Fibroblast of lung (primary cell): ENCODE measurements at places on chromosomes 3 and 15.

DNA sequence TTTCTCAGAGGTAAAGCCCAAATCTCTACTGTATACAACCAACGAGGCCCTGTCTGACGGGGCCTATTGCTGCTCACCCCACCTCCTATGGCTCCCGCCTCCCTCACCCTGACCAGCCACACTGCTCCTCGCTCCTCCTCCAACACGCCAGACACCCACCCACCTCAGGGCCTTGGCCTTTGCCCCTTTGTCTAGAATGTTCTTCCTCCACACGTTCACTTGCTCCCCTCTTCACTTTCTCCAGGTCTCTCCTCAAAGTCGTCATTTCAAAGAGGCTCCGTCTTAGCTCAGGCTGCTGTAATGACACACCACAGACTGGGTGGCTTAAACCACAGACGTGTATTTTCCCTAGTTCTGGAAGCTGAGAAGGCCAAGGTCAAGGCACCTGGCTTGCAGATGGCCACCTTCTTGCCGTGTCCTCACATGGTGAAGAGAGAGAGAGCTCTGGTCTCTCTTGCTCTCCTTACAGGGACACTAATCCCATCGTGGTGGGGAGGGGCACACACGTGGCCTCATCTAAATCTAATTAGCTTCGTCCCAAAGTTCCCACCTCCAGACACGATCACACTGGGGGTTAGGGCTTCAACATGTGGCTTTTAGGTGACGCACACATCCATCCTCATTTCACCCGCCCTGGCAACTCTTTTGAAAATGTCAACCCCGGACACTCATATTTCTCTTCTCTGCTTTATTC lies 98.2 kb downstream of the TLE3 start:
- DNase-seq: no peak

DNA sequence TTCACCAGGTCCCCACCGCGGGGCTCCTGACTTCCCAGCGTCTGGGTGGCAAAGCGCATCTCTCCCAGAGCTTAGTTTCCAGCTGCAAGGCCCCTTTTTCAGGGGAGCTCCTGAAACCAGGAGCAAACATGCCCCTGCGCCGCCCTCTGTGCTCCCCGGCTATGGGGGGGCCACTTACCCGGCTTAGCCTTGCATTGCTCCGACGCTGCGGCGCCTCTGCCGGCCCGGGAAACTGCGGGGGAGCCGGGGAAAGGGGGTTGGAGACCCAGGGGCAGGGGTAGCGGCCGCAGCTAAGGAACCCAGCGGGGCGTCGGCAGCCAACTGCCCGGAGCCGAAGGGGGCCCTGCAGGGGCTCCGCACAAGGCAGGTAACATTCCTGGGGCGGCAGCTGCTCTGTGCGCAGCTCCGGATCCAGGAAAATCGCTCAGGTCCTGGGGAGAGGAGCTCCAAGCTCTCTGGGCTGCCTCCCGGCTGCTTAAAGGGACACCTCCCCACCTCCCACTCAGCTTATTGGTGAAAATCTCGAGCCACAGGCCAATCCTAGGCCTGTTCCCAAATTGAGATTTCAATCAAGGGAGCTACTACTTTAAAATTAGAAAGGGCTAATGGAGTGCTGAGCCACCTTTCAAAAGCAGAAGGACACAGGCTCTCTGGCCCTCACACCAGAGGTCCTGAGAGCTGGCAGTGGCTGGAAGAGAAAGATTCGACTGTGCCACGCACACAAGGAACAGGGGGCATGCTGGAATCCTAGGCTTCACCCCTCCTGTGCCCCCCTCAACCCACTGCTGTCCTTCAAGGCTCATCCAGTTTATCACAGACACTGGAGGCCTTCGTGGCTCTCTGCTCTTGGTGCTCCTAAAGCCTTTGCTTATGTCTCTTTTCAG lies 42.7 kb upstream of the PRICKLE2 start:
- DNase-seq: peak; percentile 78

DNA sequence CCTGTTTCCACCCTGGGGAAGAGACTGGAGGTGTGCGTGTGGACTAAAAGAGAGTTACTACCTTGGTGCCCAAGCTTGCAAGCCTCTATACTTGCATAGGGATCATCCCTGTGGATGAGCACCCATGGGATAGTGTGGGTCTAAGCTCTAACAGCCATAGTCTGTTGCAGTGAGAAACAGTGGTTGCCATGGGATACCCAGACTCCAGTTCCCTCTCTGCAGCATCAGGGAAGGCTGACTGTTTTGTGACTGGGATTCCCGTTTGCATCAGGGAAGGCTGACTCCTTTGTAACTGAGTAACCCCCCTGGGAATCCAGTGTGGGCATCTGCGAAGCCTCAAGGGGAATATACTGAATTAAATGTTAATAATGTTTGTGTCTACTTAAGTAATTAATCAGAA lies 196.1 kb downstream of the ZNF621 start:
- DNase-seq: no peak

DNA sequence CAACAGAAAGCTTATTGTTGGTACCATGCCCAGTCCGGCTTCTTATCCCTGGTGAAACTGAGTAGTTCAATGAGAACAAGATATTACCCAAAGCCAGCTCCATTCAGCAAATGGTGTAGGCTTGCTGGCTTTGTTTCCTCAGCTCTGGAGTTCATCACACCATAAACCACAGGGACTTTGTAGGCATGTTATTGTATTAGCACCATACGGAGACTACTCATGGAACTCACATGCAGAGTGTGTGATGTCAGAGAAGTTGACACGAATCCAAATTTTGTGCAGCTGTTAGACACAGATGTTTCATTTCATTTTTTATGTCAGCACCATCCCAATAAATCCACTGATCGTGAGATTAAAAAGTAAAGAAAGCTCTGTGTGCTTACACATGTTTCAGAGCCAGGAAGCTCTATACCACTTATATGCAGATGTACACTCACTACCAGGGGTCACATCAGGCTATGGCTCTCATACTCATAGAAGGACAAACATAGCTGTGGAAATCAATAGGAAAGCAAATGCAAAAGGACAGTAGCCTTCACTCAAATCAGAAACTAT lies 63.4 kb upstream of the LEKR1 start:
- peak; percentile 99 for DNase-seq

GRCh38 chr15:37981775-37982174 lies 47.3 kb downstream of the TMCO5A start:
- DNase-seq: peak; percentile 61

GRCh38 chr3:155281912-155282311 lies 11.6 kb downstream of the STRIT1 start:
- DNase-seq: peak; percentile 19

- peak; percentile 73 for DNase-seq
These were observed 161.8 kb upstream of the CBLB start for GRCh38 chr3:106030627-106030963.

GRCh38 chr15:88493844-88494243 lies 26.3 kb downstream of the MRPS11 start:
- no peak for DNase-seq

DNA sequence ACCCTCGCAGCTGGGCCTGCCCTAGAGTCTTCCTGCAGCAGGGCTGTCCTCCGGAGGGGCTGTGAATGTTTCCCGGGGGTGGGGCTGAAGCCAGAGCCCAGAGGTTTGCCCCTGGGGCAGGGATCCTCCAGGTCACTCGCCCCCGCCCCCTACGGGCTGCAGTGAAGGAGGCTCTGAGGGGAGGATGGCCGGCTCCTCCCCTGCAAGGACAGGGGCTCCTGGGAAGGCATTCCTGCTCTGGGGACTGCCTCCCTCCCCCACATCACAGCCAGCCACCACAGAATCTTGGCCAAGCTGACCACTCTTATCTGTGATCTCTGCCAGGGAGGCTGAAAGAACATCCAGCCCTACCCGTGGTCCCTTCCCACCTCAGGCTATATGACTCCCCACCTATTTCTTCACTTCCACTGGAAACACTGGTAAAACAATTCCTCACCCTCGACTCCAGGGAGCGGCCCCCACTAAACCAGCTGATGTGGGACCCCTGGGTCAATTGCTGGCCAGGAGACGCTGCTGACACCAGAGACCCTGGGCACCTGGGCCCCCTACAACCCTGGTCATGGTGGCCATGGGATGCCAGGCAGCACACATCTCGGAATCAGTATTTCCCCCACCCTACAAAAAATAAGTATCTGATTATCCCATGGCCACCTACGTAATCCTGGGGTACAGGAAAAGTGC lies 66.0 kb downstream of the HMCES start:
- no peak for DNase-seq

- peak; percentile 79 for DNase-seq
These were observed 75.9 kb downstream of the BOC start for GRCh38 chr3:113287111-113287802.

- DNase-seq: peak; percentile 64
These were observed 497.0 kb upstream of the TBL1XR1 start for GRCh38 chr3:177694316-177694715.

DNA sequence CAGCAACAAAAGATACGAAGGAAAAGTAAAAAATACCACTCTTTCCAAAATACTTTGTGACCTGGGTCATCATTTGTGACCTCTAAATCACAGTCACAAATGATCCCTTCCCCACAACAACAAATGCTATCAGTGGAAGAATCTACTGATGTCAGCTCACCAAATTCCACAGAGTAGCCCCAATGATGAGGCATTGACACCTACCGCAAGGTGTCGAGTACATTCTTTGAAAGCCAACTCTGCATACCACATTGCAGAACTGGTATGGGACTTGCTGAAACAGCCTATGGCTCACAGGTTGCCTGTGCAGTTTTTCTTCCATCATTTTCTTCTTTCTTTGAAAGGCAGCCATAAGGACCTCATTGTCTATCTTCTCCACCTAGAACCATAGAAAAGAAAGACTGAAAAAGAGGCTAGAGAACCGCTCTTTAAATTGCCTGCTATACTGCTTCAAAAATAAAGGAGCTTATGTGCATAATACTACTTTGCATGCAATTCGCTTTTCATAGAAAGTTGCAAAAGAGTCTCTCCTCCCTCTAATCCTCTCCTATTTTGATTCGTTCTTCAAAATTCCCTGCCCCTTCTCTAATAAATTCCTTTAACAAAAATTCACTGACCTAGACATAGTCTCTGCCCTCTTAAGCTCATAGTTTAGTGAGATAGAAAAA lies 21.4 kb upstream of the KPNA1 start:
- DNase-seq: no peak

GRCh38 chr3:120160050-120160449 lies 65.8 kb upstream of the GSK3B start:
- peak; percentile 100 for DNase-seq

- peak; percentile 18 for DNase-seq
These were observed 696.0 kb downstream of the ZNF385D start for GRCh38 chr3:21055015-21055414.

GRCh38 chr3:148999806-149000205 lies 8.5 kb downstream of the GYG1 start:
- peak; percentile 49 for DNase-seq

GRCh38 chr3:187107989-187108388 lies 31.3 kb downstream of the RPL39L start:
- no peak for DNase-seq

DNA sequence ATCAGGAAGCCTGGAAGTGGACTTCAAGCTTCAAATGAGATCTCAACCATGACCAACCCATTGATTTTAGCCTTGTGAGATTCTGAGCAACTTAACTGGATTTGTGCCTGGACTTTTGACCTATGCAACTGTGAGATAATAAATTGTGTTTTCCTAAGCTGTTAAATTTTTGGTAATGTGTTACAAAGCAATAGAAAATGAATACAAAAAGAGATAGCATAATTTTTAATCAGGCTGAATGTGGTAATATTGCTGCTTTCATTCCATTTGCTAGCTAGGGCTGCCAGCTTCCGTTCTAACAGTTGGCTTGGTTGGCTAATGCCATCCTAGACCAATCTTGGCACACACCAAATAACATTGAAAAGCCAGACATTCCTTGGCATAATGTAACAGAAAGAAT lies 12.2 kb downstream of the PROS1 start:
- DNase-seq: no peak

DNA sequence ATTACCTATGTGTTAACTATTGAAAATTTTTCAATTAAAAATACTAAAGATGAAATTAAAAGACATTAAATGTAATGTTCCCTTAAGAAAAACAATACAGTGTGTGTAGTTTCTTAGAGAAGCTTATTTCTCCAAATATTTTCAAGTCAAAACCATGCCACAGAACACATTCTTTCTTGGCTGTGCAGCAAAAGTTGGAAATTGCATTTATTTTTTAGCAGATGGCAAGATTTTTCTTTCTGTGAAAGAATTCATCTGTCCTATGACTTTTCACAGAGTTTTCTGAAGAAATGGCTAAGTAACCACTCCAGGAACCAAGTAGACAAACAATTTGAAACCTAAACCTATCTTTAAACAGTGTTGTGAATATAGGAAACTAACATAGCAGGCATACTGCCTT lies 47.2 kb downstream of the IMPG2 start:
- no peak for DNase-seq

GRCh38 chr3:49134471-49135265 lies 1.8 kb upstream of the LAMB2 start:
- no peak for DNase-seq

DNA sequence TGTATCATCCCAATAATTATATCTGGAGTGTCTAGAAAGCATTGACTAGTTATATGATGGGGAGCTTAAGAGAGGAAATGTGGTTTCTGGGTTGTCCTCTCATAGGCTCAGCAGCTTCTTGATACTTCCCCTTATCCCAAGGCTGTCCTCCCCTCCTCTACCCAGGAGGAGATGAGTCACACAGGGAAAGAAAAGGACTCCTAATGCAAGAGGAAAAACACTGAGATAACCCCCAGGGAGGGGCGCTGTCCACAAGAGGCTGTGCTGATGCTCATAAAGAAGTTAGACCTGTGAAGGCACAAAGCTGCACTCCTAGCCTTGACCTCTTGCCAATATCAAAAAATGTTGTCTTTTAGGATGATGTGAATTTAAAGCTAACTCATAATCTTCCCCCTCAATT lies 28.8 kb upstream of the GYG1 start:
- DNase-seq: peak; percentile 79
